ENCODE measurements at places on chromosomes 11 and 22.
A peak's percentile ranks its signal among the peaks of the same experiment; 100 is the strongest.

DNA sequence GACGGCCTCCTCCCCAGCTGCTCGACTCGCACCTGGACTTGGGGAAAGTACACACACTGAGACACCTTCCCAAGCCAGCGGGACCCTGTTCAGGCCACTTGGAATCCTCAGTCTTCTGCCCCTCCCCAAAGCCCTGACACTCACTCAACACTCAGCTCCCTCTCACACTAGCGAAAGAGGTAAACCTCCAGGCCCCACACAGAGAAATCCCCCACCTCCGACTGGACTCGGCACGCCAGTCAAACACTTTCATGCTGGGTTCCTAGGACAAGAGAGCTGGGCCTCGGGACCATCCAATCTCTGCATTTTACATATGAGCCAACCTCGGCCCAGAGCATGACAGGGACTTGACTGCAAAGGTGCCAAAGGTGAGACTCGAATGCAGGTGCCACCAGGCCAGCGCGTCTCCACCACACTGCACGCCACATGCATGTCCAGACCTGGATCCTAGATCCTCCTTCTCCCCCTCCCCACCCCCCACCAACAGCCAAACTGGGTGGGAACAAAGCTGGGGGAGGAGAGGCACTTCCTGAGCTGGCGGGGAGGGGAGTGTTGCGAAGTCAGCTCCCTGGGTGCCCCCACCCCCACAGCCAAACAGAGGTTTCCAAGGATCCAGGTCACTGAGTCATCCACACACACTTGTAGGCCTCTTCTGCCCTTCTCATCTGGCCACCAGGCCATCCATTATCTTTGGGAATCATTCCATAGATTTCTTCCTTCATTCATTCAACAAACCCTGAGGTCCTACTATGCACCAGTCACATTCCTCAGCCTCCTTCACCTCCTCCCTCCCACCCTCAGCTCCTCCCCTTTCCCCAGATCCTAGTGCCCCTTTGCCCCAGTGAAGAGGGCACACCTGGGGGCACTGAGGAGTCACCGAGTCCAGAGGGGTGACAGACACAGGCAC lies 10.7 kb upstream of the CD5 start:
- peak; percentile 61 for DNase-seq

GRCh38 chr22:49577168-49578060 lies 250.3 kb downstream of the BRD1 start:
- no peak for DNase-seq

GRCh38 chr11:59272771-59273372 lies 60.1 kb upstream of the MPEG1 start:
- DNase-seq, result no peak

DNA sequence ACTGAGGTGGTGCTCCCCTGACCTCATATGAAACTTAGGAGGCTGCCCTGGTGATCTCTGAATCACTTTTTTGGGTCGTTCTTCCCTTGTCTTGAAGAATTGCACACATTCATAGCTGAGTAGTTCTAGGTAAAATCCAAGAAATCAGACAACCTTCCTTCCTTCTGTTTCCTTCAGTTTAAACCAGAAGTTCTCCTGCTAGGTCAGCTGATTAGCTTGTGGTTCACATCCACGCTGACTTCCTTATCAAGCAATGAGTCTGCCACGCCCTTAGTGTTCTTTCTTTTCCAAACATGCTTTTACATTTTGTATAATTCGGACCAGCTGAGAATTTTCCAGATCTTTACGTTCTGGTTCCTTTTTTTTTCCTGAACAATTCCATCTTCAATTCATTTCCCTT lies 892.8 kb downstream of the NTM start:
- DNase-seq, result no peak

DNA sequence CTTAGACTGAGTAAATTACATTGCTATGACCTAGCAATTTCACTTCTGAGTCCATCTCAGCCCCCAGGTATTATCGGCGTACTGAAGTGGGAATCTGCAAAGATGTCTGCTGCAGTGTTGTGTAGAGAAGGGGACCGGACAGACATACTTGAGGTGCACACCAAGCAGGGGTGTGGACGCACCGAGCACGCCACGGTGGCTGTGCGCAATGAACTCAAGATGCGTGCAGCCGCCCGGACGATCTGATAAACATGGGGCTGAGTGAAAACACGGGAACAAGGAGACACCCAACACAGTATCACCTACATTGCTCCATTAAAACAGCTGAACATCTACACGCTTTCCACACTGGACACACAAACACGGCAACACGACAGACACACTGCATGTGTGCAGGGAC lies 454.3 kb downstream of the OPCML start:
- no peak for DNase-seq

DNA sequence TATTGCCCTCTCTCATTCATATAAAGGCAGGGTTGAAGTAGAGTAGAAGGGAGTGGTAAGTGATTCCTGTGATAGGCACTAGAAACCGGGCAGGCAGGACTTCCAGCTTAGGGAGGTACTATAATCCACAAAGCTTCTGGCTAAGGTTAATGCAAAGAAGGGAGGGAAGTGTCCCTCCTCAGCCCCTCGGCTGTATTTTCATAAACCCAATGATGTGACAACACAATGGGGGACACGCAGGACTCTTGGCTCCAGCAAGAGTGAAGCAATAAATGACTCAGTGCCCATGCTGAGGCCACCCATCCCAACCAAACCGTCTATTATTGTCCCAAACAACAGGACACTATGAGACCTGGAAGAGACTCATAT lies 90.7 kb downstream of the ETS1 start:
- no peak for DNase-seq

All from activated CD4-positive, alpha-beta T cell treated with anti-CD3 and anti-CD28 coated beads for 24 hours (primary cell).